ENCODE measurements at places on chromosomes 1 and 21.

DNA sequence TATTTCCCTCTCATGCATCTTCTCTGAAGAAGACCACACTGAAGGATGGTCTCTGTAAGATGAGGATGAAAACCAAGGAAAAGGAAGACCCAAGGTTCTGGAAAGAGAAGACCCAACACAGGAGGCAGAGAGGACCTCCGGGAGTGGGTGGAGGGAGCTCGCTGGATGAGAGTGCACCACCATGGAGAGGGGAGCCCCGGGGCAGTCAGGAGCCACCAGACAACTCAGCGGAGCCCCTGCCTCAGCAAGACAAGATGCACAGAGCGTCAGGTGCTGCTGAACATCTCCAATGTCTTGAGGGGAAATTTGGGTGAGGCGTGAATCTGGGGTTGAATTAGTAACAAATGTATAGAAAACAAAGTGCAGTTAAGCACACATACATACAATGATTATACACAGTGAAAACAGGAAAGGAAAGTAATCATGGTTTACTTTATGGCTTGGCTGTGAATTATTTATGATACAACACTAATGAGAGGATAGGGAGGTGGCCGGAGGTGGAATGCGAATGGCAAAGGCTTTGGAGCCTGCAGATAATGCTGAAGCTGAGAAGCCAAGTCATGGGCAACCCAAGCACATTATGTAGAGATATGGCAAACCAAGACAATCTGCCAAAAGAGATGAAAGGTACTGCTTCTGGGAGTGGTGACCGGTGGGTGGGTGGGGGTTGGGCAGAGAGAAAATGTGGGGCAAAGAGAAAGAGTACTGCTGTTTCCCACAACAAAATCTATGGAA lies 80.4 kb upstream of the EDN2 start:
- DNase-seq: no peak

GRCh38 chr1:67457247-67457646 lies 27.0 kb upstream of the SERBP1 start:
- DNase-seq: no peak

DNA sequence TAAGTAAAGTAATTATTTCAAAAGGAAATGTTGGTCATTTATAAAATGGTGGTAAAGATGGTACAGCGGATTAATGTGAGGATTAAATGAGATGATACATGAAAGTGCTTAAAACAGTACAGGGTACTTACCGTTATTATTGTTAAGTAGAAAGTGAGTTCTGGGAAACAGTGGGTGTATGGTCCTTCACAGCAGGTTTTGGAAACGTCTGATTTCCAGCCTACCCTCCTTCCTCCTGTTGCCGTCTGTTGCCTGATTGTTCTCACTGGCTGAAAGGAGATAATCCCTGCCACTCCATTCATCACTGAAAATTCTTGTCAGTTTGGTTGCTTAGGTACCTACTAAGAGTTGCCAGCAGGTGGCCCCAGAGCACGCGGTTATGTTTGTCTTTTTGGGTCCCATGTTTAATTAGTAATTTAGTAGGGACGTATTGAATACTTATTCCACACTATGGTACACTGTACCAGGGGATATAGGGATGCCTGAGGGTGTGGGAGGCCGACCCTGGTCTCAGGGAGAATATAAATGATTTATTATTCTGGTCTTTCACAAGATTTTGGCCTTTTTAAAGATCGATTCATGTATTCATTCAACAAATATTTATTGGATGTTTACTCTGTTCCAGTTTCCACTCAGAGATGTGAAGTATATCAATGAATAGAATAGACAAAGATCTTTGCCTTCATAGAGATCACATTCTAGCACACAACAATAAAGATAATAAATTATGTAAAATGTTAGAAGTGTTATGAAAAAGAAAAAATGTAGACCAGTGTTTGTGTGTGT lies 30.8 kb upstream of the RPTN start:
- DNase-seq: no peak

- DNase-seq: no peak
Observed at GRCh38 chr1:149843431-149844041, 55.8 kb upstream of the BOLA1 start.

GRCh38 chr21:25639551-25640201 lies 618 bp downstream of the JAM2 start:
- DNase-seq: no peak

DNA sequence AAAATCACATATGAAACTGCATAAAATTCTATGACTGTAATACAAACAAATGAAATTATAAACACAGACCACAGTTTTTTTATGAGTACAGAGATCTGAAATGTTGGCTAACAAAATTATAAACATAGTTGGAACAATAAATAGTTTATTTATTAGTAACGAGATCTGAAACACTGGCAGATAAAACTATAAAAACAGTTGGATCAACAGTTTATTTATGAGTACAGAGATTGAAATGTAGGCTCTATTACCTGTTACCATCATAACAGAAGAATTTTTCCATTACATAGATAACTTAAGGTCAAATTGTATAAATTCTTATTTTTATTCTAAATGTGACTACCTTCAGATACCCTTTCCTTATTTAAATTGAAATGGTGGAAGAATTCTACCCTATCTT lies 14.5 kb downstream of the EYA3 start:
- no peak for DNase-seq

DNA sequence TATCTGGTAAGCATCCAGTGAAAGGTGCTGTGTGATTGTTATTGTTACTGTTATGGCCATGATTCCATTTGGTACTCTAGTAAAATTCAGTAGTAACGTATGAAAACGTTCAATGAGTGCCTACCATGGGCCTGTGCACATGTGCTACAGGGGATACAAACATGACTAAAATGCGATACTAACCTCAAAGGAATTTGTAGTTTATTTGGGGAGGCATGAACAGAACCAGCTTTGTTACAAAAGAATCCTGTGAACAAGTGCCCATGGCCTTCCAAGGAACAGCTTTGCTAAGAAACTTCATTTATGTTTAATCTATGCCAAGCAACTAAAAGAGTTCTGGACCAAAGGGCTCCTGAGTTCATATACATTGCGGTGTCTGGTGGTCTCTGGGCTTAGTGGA lies 28.7 kb downstream of the PTGFR start:
- no peak for DNase-seq

GRCh38 chr21:42385619-42386018 lies 10.2 kb downstream of the TMPRSS3 start:
- no peak for DNase-seq

- no peak for DNase-seq
Observed at GRCh38 chr1:228459091-228459993, 27.8 kb upstream of the RNF187 start.

GRCh38 chr1:41695118-41695745 lies 210.7 kb upstream of the EDN2 start:
- DNase-seq: no peak

- DNase-seq: no peak
Observed at GRCh38 chr1:232788235-232788872, 16.9 kb upstream of the MAP10 start.

All from skeletal muscle cell (primary cell).